ENCODE measurements at places on chromosomes 5 and 9.

- H3K36me3 ChIP-seq, result no peaks in the 10 kb centered on the region
- H3K27ac ChIP-seq, result no peak overlapping the region
- H3K27me3 ChIP-seq, result no peaks in the 10 kb centered on the region
- no peak overlapping the region for H3K4me3 ChIP-seq
These were observed 313.5 kb downstream of the CAAP1 start for GRCh38 chr9:26579056-26579455.

DNA sequence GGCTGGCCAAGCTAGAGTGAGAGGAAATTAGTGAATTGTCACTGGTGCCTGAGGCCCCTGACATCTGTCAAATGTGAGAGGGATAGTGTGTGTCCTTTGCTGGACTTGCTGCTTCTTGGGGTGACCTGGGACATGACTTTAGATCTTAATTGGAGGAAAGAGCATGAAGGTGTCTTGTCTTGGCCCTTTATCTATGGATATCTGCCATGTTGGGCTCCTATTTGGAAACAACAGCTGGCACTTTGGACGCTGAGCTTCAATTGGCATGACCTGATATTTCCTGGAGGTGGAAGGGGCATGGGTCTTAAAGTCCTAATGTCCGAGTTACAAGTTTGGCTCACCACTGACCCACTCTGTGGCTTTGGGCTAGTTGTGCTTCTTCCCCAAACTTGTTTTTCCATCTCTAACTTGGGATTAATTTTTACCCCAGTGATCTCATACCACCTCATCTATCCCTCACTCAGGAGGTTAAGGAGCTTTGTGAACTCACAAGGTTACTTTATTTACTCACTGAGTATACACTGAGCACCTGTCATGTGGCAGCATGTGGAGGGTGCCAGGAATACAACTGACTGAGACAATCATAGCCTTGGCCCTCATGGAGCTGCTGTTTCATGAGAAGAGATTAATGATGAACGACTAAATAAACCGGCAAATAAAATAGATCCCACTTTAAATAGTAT, 30.1 kb upstream of the CXCL14 start:
- H3K36me3 ChIP-seq, result no peaks in the 10 kb centered on the region
- no peaks in the 10 kb centered on the region for H3K27me3 ChIP-seq
- no peak overlapping the region for H3K27ac ChIP-seq
- DNase-seq, result no peak
- peaks cover 12% of the 10 kb centered on the region for H3K4me1 ChIP-seq

DNA sequence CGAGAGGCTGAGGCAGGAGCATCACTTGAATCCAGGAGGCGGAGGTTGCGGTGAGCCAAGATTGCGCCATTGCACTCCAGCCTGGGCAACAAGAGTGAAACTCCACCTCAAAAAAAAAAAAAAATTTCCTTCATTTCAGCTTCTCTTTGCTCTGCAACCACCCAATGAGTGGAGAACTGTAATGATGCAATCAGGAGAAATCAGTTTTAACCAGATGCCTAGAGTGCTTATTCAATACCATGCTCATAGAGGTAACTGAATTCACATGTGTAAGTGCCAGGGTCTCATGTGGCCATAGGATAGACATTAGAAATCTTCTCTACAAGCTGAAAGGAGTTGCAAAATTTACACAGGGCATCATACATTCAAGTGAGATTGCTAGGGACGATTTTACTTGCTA, 70.6 kb downstream of the HMHB1 start:
- no peak for DNase-seq
- H3K4me1 ChIP-seq, result peaks cover 18% of the 10 kb centered on the region
- H3K27ac ChIP-seq, result no peak overlapping the region
- no peak overlapping the region for H3K4me3 ChIP-seq

GRCh38 chr9:33117796-33118195, 41.3 kb upstream of the SMU1 start:
- peaks cover 12% of the 10 kb centered on the region for H3K36me3 ChIP-seq
- no peak overlapping the region for H3K27ac ChIP-seq
- peaks cover 12% of the 10 kb centered on the region for H3K4me1 ChIP-seq
- DNase-seq, result no peak
- no peak overlapping the region for H3K4me3 ChIP-seq

DNA sequence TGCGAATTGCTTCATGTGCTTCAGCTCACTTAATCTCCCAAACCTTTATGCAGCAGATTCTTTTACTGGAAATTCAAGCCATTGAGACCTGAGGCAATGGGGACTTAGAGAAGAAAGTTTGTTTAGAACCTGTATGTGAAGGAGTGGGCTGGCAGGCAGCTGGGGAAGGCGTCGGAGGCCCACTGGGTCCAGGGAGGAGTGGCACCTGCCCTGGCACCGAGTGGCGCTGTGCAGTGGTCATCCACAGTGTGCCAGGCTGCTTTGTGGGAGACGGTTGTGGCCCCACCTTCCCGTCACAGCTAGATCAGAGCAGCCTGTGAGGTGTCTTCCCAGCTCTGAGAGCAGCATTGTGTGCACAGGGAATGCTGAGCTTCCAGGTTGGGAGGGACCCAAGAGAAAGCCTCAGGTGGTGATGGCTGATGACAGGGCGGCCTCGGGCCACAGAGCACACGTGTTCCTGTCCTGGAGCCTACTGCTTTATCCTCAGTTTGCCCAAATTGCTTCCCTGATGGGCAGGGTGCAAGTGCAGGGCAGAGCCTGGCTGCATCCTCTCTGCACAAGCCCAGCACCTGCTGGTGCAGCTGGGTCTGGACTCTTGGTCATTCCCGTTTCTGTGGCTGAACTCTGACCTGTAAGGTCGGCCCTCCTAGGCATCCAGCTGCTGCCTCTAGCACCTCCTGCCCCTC, 175.2 kb downstream of the CACNA1B start:
- H3K4me3 ChIP-seq, result no peak overlapping the region
- no peaks in the 10 kb centered on the region for H3K36me3 ChIP-seq
- no peaks in the 10 kb centered on the region for H3K4me1 ChIP-seq
- DNase-seq, result no peak

DNA sequence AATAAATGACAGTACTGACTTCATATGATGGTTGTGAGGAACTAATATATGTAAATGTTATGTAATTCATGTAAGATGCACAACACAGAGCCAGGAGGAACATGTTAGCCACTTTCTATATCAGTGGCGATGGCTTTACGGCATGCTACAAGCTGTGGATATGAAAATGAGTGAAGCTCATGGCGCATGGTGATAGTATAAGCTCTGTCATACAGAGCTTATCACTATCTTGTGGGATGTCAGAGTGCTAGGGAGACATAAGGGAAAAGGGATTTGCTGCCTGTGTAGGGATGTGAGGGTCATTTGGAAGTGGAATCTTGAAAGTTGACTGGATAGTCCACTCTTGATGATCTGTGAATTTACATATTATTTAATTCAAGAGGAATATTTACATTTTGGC, 13.6 kb downstream of the CPEB4 start:
- no peaks in the 10 kb centered on the region for H3K27me3 ChIP-seq
- H3K4me3 ChIP-seq, result no peak overlapping the region
- no peaks in the 10 kb centered on the region for H3K36me3 ChIP-seq
- H3K27ac ChIP-seq, result peak overlapping the region; percentile 96
- no peak for DNase-seq

DNA sequence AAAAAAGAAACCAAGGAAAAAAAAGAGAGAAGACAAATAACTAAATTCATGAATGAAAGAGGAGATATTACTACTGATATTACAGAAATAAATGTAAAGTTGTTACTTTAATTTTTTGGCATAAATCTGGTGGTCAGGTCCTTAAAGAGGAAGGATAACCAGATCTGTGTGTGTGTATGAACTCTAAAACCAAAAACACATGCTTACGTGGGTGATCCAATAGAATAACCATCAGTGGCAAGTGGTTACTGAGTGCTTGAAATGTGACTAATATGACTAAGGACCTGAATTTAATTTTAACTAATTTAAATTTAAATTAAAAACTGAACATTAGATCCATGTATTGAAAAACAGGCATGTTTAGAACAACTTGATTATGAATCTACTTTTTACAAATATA, 10.3 kb downstream of the SLC28A3 start:
- H3K4me3 ChIP-seq, result no peak overlapping the region
- no peaks in the 10 kb centered on the region for H3K36me3 ChIP-seq
- DNase-seq, result no peak
- H3K27me3 ChIP-seq, result no peaks in the 10 kb centered on the region
- H3K4me1 ChIP-seq, result no peaks in the 10 kb centered on the region

- H3K27me3 ChIP-seq, result no peaks in the 10 kb centered on the region
- peak overlapping the region; percentile 13 for H3K4me3 ChIP-seq
- peak; percentile 64 for DNase-seq
- H3K4me1 ChIP-seq, result no peaks in the 10 kb centered on the region
- H3K27ac ChIP-seq, result peak overlapping the region; percentile 29
These were observed 90.3 kb downstream of the FBXO38 start for GRCh38 chr5:148474025-148474511.

DNA sequence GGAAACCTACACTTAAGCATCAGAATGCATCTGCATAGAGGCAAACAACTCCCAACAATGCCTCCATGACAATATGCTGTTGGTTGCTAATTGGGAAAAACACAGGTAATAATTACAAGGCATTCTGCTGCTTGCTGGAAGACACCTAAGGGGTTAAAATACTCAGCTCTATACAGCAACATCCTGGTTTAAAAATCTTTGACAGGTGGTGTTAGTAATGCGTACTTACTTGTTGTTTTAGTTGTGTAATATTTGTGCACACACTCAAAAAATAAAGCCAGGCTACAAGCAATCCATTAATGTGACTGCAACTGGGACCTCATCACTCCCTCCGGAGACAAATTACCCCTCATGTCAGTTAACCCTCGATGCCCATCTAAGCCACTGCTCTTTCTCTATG, 126.3 kb upstream of the ELL2 start:
- H3K36me3 ChIP-seq, result no peaks in the 10 kb centered on the region
- H3K4me3 ChIP-seq, result no peak overlapping the region
- no peak overlapping the region for H3K27ac ChIP-seq
- no peaks in the 10 kb centered on the region for H3K4me1 ChIP-seq

GRCh38 chr5:138597661-138598400, 22.6 kb upstream of the HSPA9 start:
- H3K27me3 ChIP-seq, result no peaks in the 10 kb centered on the region
- no peak for DNase-seq
- H3K36me3 ChIP-seq, result no peaks in the 10 kb centered on the region
- H3K4me1 ChIP-seq, result no peaks in the 10 kb centered on the region
- H3K27ac ChIP-seq, result no peak overlapping the region

- peaks cover 12% of the 10 kb centered on the region for H3K4me1 ChIP-seq
- peaks cover 9% of the 10 kb centered on the region for H3K36me3 ChIP-seq
These were observed 28.0 kb upstream of the POMT1 start for GRCh38 chr9:131474711-131475110.

- no peak for DNase-seq
- H3K27me3 ChIP-seq, result no peaks in the 10 kb centered on the region
- no peaks in the 10 kb centered on the region for H3K4me1 ChIP-seq
- H3K4me3 ChIP-seq, result no peak overlapping the region
These were observed 31.0 kb upstream of the ANKRD34B start for GRCh38 chr5:80600943-80601693.

DNA sequence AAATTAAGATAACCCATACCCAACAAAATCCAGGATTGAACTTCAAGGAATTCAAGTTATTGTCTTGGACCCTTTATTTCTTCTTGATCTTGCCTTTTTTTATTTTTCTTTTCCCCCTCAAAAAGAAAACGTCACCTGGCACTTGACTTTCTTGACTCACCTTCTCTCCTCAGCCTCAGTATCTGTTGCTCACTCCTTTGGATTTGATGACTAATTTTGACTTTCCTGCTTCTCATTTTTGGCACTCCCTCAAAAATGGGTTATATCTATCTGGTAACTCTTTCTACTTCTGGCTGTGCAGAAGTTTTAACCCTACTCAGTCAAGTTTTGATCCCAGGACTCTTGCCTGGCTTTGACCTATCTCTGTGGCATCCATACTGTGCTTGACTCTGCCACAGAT, 66.6 kb upstream of the SPATA31D4 start:
- no peak overlapping the region for H3K4me3 ChIP-seq
- no peak overlapping the region for H3K27ac ChIP-seq
- no peaks in the 10 kb centered on the region for H3K4me1 ChIP-seq
- DNase-seq, result no peak
- H3K36me3 ChIP-seq, result no peaks in the 10 kb centered on the region

- H3K4me3 ChIP-seq, result no peak overlapping the region
- no peaks in the 10 kb centered on the region for H3K4me1 ChIP-seq
- H3K36me3 ChIP-seq, result no peaks in the 10 kb centered on the region
- H3K27ac ChIP-seq, result no peak overlapping the region
- no peaks in the 10 kb centered on the region for H3K27me3 ChIP-seq
These were observed 843.7 kb downstream of the EFNA5 start for GRCh38 chr5:106827061-106827460.

DNA sequence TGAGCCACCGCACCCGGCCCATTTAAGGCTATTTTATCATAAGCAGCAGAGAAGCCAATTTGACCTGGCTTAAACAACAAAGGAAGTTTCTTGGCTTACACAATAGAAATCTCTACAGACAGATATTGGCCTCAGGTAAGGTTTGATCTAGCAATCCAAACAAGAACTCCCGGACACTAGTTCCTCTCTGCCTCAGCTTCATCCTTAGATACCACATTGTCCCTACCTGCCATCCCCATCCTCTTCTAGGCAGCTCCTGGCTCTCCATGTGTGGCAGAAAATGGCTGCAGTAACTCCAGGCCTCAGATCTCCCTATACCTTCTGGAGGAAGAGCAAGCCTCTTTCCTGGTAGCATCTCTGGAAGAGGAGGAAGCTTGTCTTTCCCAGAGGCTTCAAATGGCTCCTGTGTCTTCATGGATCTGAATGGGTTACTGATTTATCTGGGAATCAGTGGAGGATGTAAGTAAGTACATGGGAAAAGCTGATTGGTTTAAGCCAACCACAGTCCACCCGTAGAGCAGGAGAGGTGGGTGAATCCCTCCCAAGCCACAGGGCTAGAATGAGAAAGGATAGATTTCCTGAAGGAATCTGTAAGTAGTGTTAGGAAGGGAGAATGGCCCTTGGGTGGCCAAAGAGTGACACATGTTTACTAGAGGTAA, 26.7 kb upstream of the AOPEP start:
- H3K4me1 ChIP-seq, result no peaks in the 10 kb centered on the region
- no peak overlapping the region for H3K27ac ChIP-seq
- H3K36me3 ChIP-seq, result no peaks in the 10 kb centered on the region
- H3K27me3 ChIP-seq, result no peaks in the 10 kb centered on the region
- H3K4me3 ChIP-seq, result no peak overlapping the region

GRCh38 chr5:176397736-176398420, 9.3 kb downstream of the HIGD2A start:
- peaks cover 43% of the 10 kb centered on the region for H3K36me3 ChIP-seq
- DNase-seq, result no peak
- no peaks in the 10 kb centered on the region for H3K27me3 ChIP-seq
- H3K4me1 ChIP-seq, result peaks cover 3% of the 10 kb centered on the region
- no peak overlapping the region for H3K27ac ChIP-seq

DNA sequence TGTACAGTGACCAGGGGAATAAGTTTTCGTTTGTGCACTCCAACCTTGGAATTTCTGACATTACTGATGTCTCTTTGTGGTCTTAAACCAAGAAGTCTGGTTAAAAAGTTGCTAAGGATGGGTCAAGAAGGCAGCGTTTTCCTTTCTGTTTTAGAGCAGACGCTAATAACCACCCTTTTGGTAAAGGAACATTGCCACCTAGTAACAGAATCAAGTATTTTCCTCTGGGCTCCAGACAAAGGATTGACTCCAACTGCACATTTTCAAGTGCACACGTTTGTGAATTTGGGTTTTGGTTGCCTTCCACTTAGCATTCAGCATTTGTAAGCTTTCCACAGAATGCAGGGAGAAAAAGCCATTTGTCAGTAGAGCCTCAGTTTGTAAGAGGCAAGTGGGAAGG, 22.2 kb upstream of the CEP78 start:
- no peaks in the 10 kb centered on the region for H3K27me3 ChIP-seq
- H3K4me1 ChIP-seq, result no peaks in the 10 kb centered on the region
- no peak overlapping the region for H3K27ac ChIP-seq
- no peaks in the 10 kb centered on the region for H3K36me3 ChIP-seq
- H3K4me3 ChIP-seq, result no peak overlapping the region
